ENCODE measurements at places on chromosomes 11 and 22.
A peak's percentile ranks its signal among the peaks of the same experiment; 100 is the strongest.

DNA sequence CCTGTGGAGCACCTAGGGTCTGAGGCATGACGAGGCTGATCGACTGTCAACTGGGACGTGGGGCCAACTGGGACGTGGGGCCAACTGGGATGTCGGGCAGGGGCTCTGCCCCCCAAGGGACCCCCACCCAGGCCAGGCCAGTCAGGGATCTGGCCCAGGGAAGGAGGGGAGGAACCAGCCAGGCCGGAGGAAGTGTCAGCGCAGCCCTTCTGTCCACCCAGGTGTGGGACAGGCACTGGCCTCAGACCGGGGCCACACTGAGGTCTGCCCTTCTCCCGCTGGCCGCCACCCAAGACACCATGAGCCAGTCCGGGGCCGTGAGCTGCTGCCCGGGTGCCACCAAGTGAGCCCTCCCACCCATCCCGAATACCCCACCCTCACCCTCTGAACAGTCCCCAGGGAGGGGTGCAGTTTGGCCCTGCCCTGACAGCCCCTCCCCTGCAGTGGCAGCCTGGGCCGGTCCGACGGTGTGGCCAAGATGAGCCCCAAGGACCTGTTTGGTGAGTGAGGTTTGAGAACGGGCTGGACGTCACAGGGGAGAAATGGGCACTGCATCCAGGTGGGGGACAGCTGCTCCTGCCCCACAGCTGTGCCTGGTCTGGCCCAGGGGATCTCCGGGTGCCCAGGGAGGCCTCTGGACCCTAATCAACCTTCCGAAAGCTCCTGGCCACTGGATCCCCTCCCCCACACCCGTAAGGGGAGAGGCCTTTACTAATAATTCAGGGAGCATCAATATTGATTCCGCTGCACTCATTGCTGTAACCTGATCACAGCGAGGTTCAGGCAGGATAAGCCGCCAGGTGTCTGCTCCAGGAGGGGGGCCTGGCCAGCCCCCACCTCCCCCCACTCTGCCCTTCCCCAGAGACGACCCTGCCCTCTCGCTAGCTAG, 3.3 kb downstream of the EPS8L2 start:
- no peak for DNase-seq

DNA sequence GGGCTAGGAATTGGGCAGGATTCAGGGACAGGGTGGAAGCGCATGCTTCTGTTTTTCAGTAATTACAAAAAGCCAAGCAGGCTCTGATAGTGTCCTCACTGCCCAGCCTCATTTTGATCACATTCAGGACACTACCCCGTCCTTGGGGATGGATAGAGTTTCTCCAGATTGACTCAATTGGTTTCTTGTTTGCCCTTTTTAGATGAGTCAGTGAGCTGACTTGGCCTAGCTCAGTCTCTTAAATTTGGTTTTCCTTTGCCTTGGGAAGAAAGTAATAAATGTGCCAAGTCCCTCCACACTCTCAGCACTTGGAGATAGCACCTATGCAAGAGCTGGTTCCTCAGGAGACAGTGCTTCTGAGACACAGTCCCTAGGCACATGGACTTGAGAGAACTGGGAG, 25.5 kb downstream of the DKK3 start:
- no peak for DNase-seq

GRCh38 chr22:38824585-38824984, 19.2 kb downstream of the NPTXR start:
- DNase-seq = peak; percentile 64

GRCh38 chr11:17063171-17064002, 14.1 kb downstream of the RPS13 start:
- DNase-seq = peak; percentile 80

DNA sequence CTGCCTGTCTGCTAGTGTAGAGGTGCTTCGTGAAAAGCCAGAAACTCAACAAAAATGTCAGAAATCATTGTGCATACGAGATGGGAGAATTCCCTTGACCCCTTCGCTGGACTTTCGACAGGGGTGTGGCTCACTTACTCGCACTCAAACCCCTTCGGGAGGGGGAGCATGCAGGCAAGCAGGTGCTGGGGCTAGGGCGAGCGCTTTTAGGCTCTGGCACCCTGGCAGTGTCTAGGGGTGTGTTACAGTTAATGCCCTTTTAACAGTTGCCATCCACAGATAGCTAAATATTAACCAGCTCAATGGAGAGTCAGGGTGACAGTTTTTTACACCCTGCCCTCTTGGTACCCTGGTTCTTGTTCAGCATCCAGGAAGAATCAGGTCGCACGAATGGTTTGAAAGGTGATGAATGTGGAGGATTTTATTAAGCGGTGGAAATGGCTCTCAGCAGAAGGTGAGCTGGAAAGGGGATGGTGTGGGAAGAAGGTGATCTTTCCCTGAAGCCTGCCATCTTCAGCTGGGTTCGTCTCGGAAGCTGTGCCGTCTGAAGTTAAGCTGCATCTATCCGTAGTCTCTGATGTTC, 59.6 kb upstream of the SHANK2 start:
- no peak for DNase-seq

- DNase-seq = peak; percentile 67
Measured at GRCh38 chr11:64186492-64187165, 658 bp downstream of the STIP1 start.

GRCh38 chr11:119991022-119991404, 146.9 kb downstream of the TRIM29 start:
- no peak for DNase-seq

GRCh38 chr11:77252555-77253270, 48.8 kb downstream of the GDPD4 start:
- DNase-seq = no peak

- DNase-seq = peak; percentile 33
Measured at GRCh38 chr11:68855205-68855981, 13.7 kb upstream of the CPT1A start.

- peak; percentile 61 for DNase-seq
Measured at GRCh38 chr11:59551659-59552521, 40.6 kb downstream of the OR4D9 start.

DNA sequence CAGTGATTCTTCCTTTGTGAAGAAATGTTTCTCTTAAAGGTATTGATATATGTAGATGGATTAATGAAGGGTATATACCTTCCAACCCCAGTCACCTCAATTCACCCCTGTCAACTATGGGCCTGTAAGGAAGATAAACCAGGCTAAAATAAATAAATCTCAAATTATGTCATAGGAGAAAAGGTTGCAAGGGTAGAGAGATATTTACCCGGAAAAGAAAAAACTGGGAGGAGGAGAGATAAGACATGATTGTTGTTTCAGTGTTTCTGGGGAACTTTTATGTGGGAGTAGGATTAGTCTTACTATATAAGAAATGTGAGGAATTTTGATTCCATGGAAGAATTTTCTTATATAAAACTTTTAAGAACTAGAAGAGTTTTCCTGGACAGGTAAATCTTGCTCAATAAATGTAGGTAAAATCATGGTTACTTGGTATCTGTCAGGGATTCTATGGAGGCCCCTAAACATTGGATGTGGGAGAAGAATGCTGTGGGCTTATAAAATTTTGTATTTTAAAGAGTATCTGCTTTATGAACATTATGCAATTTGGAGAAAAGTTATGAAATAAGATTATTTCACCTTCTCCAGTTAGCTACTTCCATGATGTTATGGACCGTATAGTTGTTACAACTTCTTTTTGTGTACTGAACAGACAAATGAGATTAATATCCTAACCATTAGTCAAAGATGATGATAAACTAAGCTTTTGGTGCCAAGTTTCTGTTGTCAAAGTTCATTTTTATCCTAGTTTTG, 6.4 kb downstream of the YAP1 start:
- DNase-seq = no peak

GRCh38 chr11:120056301-120057027, 81.4 kb downstream of the TRIM29 start:
- no peak for DNase-seq

- no peak for DNase-seq
Measured at GRCh38 chr22:20219667-20220628, 48.2 kb downstream of the RTN4R start.

- DNase-seq = no peak
Measured at GRCh38 chr22:46866591-46866990, 104.1 kb downstream of the TBC1D22A start.

DNA sequence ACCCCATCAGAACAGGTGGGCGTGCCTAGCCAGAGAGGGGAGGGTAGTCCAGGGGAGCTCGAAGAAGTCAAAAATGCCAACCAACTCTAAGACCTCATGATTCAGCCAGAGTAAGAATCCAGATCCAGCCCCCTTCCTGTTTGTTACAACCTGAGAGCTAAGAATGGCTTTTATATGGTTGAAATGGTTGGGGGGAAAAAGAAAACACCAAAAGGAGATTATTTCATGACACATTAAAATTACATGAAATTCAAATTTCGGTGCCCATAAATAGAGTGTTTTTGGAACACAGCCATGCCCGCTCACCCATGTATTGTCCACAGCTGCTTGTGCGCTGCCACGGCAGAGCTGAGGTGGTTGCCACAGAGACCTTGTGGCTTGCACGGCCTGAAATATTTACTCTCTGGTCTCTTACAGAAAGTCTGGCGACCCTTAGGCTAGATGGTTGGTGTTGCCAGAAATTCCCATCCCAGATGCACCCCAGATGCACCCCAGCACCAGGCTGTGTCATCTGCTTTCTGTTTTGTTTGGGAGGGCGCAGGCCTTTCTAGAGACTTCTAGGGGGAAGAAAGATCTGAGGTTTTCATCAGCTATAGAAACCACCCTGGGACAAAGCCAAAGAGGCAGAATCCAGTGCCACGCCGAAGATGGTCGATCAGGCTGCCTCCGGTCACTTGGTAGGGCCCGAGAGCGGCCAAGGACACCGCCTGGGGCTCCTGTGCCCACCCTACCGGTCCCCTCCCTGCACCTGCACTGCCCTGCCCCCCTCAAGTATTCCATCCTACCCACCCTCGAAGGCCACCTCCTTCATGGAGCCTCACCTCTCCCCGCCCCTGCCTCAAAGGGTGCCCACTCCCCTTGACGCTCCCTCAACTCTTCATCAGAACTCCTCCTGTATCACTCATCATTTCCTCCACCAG, 80.2 kb downstream of the DSCAML1 start:
- no peak for DNase-seq

GRCh38 chr11:76174330-76174729, 32.0 kb downstream of the WNT11 start:
- DNase-seq = no peak

DNA sequence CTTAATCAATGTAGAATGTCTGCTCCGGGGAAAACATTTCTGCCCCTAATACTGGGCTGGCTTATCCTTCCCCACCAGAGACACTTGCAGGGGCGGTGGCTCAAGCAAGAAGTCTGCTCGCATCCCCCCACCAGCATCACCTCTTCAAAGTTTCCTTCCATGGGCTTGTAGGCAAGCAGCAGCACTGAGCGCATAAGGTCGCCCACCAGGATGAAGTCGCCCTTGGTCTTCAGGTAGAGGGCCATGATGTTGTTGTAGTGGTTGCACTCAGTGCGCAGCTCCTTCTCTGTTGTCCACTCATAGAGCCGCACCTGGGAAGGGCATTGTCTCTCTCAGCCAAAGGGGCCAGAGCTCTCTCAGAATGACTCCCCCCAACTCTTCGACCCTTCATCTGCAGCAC, 8.6 kb upstream of the VWCE start:
- DNase-seq = no peak

- DNase-seq = no peak
Measured at GRCh38 chr22:23859201-23859600, 1.5 kb downstream of the SLC2A11 start.

DNA sequence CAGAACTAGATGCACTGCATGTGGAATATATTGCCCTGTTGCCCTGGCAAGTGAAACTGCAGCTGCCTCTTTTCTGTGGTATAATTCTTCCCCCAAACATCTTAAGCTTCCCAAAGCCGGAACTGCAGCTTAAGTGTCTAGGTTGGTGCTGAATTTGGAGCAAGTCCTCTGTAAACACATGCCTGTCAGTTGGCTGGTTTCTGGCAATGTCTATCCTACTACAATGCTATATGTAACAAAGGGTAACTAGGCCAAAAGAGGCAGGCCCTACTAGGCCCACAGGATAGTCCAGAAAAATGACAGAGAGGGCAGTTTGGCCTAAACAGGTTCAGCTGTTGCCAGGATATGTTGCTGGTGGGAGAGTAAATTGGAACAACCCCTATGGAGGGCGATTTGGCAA, 27.9 kb downstream of the ASCC2 start:
- no peak for DNase-seq

GRCh38 chr22:36839356-36840073, 21.3 kb upstream of the NCF4 start:
- DNase-seq = no peak

- DNase-seq = no peak
Measured at GRCh38 chr11:44116234-44116830, 20.9 kb downstream of the EXT2 start.

DNA sequence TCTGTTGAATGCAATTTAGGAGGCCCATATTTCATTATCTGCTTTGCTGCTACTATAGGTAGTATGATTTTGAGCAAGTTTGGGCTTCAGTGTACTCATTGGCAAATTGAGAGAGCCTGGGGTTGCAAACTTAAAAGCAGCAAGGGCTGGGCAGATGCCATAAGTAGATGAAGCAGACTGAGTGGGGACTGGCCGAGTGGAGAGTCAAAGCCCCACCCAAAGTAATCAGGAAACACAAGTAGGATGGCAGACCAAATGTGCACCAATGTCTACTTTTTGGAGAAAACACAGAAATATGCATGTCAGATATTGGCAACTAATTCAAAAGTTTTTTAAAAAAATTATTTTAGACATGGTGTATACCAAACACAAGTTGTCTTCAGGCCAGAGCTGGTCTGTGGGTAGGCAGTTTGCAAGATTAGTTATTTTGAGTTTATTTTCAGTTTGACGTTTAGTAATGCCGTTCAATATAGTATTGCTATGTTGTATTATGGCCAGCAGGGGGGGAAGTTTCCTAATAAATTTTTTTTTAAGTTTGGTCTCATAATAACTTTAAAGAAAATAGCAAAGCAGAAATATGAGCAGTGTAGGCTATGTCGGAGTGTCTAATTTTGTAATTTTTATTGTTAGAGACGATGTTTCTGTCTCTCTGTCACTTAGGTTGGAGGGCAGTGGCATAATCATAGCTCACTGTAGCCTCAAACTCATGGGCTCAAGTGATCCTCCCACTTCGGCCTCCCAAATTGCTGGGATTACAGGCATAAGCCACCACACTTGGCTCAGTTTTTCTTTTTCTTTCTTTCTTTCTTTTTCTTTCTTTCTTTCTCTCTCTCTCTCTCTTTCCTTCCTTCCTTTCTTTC, 105.1 kb downstream of the HIPK3 start:
- DNase-seq = no peak

DNA sequence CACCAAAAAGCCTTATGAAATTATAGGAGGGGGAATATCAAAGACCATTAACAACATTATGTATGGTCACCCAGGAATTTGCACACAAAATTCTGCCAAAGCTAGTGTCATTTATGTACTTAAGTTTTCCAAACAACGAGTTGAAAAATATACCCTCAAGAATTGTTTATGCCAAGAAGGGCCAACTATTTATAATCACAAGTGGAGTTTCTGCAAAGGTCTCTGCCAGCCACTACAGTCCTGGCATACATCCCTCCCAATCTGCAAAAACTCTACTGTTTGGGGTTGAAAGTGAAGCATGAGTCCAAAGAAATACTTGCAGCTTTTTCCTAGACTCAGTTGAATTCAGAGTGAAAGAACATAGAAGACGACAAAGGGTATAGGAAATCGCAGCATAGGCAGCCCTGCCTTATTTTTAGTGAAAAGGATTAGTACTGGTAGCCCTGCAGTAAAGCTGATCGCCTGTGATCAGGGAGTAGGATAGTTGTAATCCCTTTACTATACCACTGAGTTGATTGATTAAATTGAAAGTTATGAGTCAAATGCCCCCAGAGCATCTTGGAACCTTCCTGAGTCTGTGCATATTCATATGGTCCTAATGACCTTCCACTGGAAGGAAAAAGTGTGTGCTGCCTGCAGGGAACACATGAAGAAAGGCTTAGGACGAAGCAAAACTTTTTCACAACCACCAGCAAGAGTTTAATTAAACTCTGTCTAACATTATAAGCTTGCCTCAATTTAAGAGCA, 144.0 kb downstream of the SPON1 start:
- no peak for DNase-seq

All from stimulated activated CD8-positive, alpha-beta memory T cell treated with anti-CD3 and anti-CD28 coated beads, Interleukin-4, amount 100 ng/mL, for 48 hours (primary cell).